ENCODE measurements at places on chromosomes 13 and 19.
A peak's percentile ranks its signal among the peaks of the same experiment; 100 is the strongest.

DNA sequence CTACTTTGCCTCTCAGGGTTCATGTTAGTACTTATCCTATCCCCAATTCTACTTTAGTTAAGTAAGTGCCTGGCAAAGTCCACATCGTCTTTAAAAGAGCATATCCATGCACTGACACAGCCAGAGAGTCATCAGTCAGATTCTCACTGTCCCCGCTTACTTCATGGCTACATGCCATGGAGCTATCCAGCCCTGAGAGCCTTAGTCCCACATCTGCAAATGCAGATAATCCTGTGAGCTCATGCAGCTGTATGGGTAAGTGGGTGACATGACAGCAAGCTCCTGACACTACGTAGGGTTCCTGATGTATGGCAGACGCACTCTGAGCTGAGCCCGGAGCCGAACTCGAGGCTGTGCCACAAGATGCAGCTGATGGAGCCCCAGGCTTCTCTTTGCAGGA, 661.5 kb downstream of the LIG4 start:
- DNase-seq: no peak

GRCh38 chr19:58054901-58055874, 3.9 kb upstream of the ZNF135 start:
- DNase-seq: no peak

- no peak for DNase-seq
These were observed 3.3 kb upstream of the MYADM start for GRCh38 chr19:53864308-53864836.

DNA sequence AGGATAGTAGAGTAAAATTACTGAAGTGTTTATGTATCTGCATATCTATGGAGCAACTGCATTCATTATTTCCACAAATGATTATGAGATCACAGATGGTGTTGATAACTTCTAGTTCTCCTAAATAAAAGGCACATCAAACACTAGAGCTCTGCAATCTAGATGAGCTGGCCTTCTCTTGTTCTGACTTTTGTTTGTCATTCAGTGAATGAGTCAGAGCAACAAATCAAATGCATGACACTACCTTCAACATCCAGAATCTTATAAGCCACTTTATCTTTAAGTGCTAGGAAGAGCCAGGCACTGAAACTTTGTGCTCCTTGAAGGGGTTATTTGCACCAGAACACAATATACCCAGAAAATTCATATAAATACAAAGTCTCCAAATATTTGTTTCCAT, 456.0 kb downstream of the PCDH17 start:
- no peak for DNase-seq

DNA sequence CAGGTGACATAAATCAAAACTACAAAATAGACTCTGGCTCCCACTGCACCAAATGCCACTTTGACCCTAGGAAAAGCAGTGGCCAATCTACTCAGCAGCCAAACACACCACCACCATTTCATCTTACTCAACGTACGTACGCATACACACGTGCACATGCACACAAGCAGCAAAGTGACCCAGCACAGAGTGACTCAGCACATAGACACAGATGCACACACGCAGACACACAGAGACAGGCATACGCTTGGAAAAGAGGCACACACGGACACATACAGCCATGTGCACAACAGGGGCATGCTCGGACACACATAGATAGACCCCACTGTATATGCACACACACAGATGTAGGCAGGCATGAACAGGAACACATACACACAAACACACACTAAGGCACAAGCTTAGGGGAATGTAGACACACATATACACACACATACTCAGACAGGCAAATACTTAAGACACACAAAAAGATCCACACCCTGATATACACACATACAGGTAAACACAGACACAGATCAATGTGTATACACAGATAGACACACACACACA, 37.3 kb downstream of the PEPD start:
- no peak for DNase-seq

DNA sequence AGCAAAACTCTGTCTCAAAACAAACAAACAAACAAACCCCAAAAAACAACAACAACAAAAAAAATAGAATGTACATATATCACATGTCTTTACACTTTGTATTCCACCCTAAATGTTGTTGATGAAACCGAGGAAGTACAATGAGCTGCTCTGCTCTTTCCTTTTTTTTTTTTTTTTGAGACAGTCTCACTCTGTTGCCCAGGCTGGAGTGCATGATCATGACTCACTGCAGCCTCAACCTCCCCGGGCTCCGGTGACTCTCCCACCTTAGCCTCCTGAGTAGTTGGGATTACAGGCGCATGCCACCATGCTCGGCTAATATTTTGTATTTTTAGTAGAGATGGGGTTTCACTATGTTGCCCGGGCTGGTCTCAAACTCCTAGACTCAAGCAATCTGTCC, 30.6 kb upstream of the LRP3 start:
- no peak for DNase-seq

GRCh38 chr13:28826368-28826767, 6.2 kb downstream of the MTUS2 start:
- no peak for DNase-seq

GRCh38 chr19:48794291-48794690, 16.5 kb downstream of the BCAT2 start:
- DNase-seq: no peak

- DNase-seq: no peak
These were observed 30.1 kb downstream of the ZNF557 start for GRCh38 chr19:7099597-7099921.

- no peak for DNase-seq
These were observed 2.2 kb downstream of the DCUN1D2 start for GRCh38 chr13:113488283-113488682.

GRCh38 chr13:50805805-50806204, 37.7 kb downstream of the DLEU7 start:
- DNase-seq: no peak

GRCh38 chr13:27270594-27271520, at the start of gene RASL11A:
Gene RASL11A (plus strand): TSS chr13:27270830. CDS start chr13:27270945, 115 bp downstream.
- DNase-seq: peak; percentile 54

- no peak for DNase-seq
These were observed 533 bp downstream of the LRCH1 start for GRCh38 chr13:46553521-46553885.

GRCh38 chr19:56864443-56865125, 24.1 kb upstream of the PEG3 start:
- DNase-seq: no peak

- DNase-seq: no peak
These were observed 2.4 kb upstream of the NFIC start for GRCh38 chr19:3363841-3364500.

DNA sequence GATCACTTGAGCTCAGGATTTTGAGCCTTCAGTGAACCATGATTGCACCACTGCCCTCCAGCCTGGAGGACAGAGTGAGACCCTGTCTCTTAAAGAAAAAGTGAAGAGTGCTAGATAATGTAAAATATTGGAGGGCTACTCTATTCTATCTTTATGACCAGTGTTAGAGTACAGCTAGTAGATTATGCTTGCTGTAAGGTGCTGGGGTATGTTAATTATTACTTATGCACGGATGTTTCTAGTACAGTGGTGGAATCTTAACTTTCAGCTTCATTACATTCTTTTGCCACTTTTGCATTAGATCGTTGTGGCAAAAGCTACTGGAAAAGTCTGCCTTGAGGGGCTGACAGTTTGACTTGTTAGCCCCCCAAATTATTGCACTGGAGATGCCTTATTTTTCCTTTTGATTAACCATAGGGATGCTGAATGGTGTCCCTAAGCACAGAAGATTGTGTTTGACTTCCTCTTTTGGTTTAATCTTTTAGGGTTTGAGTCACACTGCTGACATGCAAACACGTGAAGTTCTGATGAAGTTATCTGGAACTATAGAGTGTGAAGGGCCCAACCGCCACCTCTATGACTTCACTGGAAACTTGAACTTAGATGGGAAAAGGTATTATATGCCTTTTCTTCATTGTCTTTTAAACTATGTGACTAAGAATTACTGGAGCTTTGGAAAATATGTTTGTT, 169.8 kb downstream of the ATP8A2 start:
- DNase-seq: no peak

DNA sequence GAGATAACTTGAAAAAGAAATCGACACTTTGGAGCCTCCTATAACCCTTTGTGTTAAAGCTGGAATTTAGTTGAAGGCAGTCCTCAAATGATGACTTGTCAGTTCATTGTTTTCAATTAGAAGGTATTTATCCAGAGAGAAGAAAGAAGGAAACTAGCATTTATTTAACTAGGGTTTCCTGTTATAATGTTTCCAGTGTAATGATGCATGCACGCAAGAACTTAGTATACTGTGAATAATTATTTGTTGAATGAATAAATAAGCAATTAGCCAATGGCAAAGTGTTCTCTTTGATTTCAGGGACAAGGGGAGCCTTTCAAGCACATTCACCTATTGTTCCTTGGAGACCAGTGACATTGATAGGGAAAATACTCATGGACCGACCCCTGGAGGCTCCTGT, 307.4 kb downstream of the KLF5 start:
- no peak for DNase-seq

- no peak for DNase-seq
These were observed at the start of gene CYP4F2 for GRCh38 chr19:15897738-15898276. Gene CYP4F2 (minus strand): TSS chr19:15898074. CDS start chr19:15897611, 463 bp downstream.

DNA sequence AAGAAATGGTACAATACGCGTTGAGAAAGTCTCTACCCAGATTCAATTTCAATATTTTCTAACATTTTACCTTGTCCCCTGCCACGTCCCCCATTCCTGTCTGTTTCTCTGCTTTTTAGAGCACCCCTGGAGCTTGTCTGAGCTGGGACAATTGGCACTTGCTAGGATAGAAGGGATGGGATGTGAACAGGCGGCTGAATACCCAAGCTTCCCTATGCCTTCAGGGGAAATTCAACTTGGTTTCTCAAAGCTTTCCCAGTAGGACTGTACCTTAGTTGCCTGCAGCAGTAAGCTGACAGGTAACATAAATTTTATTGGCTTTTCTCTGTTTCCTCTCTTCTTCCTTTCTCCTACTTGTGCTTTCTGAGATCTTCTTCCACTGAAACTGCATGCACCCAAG, 1663.3 kb downstream of the EFNB2 start:
- DNase-seq: no peak

- no peak for DNase-seq
These were observed 16.5 kb downstream of the KLK4 start for GRCh38 chr19:50894478-50895356.

GRCh38 chr19:55641426-55642152, 787 bp downstream of the ZNF580 start:
- DNase-seq: no peak

- DNase-seq: no peak
These were observed 2.0 kb upstream of the INAFM1 start for GRCh38 chr19:47272448-47273312.

- no peak for DNase-seq
These were observed 374.3 kb downstream of the EFNB2 start for GRCh38 chr13:106161146-106161545.

DNA sequence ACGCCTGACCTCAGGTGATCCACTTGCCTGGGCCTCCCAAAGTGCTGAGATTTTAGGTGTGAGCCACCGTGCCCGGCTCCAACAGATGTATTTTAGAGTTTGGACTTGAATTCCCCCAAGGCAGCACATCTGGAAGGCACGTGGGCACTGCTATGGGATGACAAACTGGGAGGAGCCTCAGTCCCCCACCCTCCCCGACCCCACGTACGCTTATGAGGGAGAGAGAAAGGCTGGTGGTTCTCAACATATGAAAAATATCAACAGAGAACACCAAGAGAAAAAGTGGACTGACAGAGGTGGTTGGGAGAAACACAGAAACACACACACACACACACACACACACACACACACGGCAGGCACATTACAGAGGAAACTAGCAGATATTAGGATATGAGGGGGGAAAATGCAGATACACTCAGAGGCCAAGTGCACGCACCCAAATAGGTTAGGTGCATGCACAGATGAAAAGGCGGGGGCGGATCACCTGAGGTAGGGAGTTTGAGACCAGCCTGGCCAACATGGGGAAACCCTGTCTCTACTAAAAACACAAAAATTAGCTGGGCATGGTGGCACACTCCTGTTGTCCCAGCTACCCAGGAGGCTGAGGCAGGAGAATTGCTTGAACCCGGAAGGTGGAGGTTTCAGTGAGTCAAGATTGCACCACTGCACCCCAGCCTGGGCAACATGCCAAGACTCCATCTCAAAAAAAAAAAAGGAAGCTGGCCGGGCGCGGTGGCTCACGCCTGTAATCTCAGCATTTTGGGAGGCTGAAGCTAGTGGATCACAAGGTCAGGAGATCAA, 3.2 kb downstream of the STX10 start:
- no peak for DNase-seq

DNA sequence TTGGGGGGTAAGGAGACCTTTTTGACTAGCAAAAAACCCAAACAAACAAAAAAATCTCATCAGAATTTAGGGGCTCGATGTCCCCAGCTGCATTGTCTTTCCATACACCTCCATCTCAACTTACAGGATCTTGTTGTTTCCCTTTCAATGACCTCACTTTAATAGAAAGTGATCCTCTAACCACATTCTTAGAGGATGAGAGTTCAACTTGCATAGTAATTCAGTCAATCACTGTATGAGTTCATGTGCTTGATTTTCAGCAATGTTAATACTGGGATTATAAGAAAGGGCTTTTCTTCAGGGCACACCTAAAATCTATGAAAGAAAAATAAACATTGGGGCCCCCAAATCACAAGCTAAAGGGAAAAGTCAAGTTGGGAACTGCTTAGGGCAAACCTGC, 1512.0 kb downstream of the SLITRK1 start:
- no peak for DNase-seq

GRCh38 chr19:33022472-33023116, 42.1 kb downstream of the RHPN2 start:
- DNase-seq: no peak

GRCh38 chr13:46603165-46603603, 50.2 kb downstream of the LRCH1 start:
- no peak for DNase-seq

DNA sequence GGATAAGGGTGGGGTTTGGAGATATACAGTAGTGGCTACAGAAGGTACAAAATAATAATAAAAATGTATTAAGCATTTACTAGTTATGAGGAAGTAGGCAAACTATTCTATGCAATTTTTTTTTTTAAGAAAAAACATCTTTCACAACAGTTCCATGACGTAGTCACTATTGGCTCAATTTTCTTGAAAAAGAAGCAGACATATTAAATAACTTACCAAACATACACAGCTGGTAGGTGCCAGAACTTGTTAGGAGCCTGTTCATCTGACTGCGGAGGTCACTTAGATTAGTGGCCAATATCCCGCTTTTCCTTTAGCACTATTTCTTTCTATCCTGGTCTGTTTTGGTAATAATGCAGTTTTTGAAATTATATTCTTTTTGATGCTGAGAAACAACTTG, 593.5 kb downstream of the KCTD12 start:
- DNase-seq: no peak

DNA sequence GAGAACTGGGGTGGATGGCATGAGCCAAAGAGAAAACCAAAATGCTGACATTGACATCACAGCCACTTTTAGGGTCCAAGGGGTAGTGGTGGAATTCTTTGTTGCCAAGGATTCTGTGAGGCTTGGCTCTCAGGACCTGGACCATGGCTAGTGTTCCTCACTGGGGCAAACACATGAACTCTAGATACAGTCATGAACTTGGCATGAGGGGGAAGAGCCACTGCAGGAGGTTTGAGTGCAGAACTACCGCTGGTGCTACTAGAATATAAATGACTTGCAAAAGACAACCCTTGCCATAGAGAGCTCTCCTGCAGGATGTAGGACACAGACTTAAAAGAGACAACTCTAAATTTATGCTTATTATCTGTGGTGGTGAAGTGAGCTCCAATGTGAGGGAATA, 29.8 kb upstream of the FRY start:
- no peak for DNase-seq

GRCh38 chr13:21595546-21595822, 8.5 kb downstream of the MICU2 start:
- DNase-seq: no peak

Measured in T-helper 22 cell (primary cell).